ENCODE measurements at places on chromosomes 5 and 9.

- DNase-seq, result no peak
Measured at GRCh38 chr5:167295681-167296005, 995.8 kb upstream of the WWC1 start.

- DNase-seq, result no peak
Measured at GRCh38 chr9:13447843-13448422, 168.4 kb upstream of the MPDZ start.

GRCh38 chr5:79845448-79846197 lies 145.4 kb downstream of the MTX3 start:
- no peak for DNase-seq

DNA sequence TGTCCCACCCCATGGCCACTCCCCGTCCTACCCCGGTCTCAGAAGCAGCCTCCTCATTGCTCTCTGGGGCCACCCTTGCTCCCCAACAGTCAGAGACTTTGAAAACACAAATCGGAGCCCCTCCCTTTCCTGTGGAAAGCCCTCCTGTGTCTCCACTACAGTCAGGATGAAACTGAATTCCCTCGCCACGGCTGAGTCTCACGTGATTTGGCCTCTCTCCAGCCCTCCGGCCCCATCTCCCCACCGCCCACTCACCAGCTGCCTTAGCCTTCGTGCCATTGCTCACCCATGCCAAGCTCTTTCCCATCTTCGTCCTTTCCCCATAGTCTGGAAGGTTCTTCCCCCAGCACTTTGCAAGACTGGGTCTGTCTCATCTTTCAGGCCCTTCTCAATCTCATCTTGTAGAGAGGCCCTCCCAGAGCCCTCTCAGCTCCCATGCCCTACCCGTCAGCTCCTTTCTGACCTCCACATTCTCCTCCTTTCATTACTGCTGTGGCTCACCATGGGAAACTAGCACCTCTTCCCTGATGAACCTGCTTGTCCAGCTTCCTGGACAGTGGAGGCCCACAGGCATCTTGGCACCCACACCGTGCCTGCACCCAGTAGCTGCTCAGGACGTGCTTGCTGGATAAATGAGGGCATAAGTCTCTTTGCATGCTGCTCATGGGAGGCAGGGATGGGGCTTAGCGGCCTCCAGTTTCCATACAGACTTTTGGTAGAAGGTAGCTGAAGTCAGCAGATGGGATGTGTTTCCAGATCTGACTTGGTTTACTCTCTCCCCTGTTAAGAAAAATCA lies 126.4 kb upstream of the COL5A1 start:
- DNase-seq, result no peak

DNA sequence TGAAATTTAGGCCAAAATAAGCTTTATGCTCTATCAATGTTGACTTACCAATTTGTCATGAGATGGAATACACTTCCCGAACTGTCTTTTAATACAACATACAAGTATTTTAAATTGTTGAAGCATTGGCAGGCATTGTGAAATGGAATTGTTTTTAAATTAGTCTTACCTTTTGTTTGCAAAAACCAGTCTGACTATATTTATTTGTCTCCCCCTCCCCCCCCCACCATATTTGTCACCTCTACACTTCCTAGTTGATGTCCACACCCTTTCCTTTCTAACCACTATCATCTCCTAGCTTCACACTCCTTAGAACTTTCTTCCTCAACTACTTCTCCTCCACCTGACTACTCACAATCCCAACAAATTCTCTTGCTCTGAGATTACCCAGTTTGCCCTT lies 40.9 kb downstream of the FAF2 start:
- no peak for DNase-seq

GRCh38 chr5:14208071-14209021 lies 65.2 kb downstream of the TRIO start:
- no peak for DNase-seq

- no peak for DNase-seq
Measured at GRCh38 chr9:6960777-6961176, 203.0 kb downstream of the KDM4C start.

- DNase-seq, result no peak
Measured at GRCh38 chr5:132181011-132181629, 46.5 kb downstream of the P4HA2 start.

GRCh38 chr9:83274787-83275186 lies 211.8 kb upstream of the RASEF start:
- DNase-seq, result no peak

DNA sequence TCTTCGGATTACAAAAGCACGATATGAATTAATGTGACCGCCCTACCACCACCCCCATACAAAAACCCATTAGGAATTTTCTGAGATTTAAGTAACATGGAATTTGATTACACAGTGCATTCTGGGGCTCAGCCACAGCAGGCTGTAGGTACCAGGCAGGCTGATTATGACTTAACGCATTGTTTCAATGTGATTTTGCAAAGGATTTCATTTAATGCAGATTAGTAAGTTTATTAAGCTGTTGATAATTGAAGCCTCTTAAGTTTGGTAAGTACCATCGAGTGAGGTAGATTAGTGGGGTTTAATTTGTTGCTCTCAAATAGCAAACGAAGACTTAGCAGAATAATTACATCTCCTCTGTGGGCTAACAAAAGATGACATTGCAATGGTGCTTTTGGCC lies 240.1 kb downstream of the TRPM3 start:
- DNase-seq, result no peak

DNA sequence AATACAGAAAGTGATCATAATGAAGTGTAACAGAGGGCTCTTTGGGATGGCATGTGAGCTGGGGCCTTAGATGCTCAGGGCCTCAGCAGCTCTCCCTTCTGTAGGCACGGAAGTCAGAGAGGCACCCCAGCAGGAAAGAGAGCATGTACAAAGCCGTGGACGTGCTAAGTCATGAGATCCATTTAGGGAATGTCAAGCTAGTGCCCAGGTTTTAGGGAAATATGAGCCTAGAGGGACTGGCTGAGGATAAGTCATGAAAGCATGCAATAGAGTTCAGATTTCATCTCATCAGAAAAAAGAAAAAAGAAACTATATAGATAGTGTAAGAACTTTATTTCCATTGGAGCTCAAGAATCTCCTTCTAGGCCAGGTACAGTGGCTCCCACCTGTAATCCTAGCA lies 379.5 kb upstream of the KLF4 start:
- DNase-seq, result no peak

GRCh38 chr9:38048316-38048969 lies 20.6 kb downstream of the SHB start:
- DNase-seq, result no peak

- DNase-seq, result no peak
Measured at GRCh38 chr5:18702821-18703220, 1068.6 kb downstream of the TAF11L14 start.
